GM06990 (cell line): ENCODE measurements at places on chromosomes 6 and 20.

- DNase-seq: peak; percentile 22
Observed at GRCh38 chr6:27238010-27238983, 9.2 kb upstream of the PRSS16 start.

DNA sequence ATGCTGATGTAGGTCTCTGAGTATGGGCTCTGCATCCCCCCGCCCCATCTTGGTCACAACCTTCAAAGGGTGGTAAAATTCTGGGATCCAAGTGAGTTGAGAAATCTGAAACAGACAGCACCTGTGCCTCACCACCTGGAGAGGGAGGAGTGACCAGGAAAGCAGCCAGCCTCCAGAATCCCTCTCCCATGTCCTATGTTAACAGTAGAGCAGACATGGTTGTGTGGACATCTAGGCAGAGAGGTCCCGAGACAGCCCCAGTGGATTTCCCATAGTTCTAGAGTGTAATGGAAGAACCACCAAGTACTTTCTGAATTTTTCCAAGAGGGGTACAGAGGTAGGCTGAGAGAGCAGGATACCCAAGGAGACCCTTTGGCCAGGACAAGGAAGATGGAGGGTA is 103.7 kb upstream of the ENPP5 start:
- no peak for DNase-seq

DNA sequence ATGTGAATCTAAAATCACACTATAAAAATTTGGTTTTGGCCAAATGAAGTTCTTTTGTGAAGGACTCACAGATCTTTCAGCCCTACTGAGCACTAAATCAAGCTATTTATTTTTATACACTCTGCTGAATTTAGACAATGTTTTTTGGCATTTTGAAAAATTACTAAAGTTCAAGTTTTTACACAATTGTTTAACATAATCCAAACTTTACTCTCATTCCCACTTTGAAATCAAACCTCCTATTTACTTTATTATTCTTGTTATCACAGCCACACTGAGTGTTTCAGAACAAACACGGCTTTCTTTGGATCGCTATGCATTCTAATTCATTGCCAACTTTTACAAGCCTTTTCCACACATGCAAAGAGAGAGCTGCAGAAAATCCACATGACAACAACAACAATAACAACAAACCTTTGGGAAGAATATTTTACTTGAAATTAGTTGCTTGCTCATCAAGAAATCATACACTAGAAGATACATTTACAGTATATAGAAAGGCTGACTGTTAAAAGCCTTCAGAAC is 49.1 kb upstream of the TMEM30A start:
- no peak for DNase-seq

GRCh38 chr6:80472271-80472670 is 365.8 kb downstream of the BCKDHB start:
- DNase-seq: no peak

- DNase-seq: no peak
Observed at GRCh38 chr6:89575562-89575960, 63.0 kb downstream of the LYRM2 start.

DNA sequence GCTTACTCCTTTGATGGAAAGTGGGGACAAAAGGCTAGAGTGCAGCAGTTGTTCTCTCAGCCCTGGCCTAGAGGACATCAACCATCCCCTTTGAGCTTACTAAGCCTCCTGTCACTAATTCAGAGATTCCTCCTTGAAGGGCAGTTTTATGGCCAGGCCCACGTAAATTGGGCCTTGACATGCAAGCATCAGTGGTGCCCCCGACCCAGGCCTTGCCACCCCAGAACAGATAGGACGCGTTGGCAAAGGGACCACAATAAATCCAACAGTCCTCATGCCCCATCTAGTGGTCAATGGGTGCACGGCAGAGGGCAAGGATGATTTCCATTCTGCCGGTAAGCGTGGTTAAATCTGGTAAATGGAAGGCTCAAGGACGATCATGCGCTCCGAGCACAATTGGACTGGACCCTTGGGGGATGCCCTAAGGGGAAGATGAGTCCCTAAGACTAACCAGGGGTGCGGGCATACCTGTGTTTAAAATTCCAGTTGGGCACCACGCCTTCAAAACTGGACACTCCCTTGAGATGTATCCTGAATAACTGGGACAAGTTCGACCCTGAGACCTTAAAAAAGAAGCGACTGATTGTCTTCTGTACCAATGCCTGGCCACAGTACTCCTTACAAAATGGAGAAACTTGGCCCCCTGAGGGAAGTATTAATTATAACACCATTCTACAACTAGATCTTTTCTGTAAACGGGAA is 32.6 kb downstream of the CEP85L start:
- peak; percentile 28 for DNase-seq

DNA sequence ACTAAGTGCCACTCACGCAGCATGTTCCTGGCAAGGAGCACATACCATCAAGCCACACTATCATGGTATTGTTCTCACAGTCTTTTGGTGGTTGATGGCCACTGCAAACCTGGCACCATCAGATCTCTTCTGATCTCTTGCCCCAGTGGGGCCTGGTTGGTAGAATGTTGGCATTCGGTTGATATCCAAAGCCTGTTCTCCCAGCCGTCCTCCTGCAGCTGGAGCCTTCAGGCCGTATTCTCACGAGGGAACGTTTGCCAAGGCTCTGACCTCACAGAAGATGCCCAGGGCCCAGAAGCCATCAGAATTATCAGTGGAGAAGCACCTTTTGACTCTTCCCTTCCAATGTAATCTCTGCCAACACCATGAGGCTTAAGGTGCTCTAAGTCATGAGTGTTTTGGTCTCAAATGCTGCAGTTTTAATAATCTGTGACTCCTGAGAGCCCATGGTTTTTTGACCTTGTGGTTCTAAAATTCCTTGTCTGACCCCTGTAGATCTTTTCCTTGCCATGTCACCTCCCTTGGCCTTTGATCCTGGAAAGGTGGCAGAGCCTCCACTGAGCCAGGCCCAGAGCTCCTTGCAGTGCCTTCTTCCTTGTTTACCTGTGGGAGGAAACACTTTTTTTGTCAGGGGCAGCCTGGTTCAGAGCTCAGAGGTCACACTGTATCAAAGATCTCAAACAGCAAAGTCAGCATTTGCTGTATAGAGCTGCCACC is 27.8 kb downstream of the POFUT1 start:
- no peak for DNase-seq

GRCh38 chr6:53493635-53494025 is 51.3 kb downstream of the GCLC start:
- DNase-seq: no peak

DNA sequence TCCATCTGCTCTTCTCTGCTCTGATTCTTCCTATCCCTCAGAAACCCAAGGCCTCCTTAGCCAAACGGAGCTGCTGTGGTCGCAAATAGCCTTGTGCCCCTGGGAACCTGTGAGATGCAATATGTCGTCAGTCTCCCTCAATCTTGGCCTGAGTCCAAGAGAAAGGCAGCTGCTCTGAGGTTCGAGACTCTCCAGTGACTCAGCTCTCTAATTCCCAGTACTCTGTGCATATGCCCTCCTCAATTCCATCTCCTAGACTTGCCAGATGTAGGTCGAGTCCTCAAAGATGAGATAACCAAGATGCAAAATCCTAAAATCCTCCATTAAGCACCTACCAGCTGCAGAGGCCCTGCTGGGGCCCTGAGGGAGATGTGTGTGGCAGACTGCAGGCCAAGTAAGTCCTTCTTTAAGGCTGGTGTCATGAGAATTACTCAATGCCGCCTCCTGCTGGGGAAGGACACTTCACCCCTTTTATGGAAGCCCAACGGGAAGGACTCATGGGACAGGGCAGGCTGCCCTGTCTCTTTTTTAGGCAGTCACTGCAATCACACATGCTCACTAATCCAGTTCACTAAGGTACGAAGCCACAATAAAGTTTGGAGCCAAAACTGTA is 28.5 kb downstream of the C6orf15 start:
- no peak for DNase-seq

DNA sequence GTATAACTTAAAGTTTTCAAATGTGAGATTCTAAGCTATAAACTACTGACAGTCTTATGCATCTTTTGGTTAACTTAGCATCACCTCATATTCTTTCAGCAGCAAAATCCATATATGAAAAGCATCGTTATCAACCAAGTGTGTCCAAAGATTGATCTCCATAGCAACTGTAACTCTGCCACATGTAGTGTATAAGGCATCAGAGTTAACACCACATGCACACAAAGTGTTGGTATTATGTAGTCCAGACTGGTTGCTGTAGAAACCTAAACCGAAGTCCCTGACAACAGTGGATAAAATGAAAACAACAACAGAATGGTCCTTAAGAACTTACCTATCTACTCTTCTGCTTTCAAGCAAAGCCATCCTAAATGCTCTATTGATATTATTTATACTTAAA is 39.6 kb downstream of the PDSS2 start:
- DNase-seq: no peak

- DNase-seq: no peak
Observed at GRCh38 chr6:122730775-122731386, 48.6 kb upstream of the FABP7 start.
